ENCODE measurements at places on chromosomes 7 and 10.

DNA sequence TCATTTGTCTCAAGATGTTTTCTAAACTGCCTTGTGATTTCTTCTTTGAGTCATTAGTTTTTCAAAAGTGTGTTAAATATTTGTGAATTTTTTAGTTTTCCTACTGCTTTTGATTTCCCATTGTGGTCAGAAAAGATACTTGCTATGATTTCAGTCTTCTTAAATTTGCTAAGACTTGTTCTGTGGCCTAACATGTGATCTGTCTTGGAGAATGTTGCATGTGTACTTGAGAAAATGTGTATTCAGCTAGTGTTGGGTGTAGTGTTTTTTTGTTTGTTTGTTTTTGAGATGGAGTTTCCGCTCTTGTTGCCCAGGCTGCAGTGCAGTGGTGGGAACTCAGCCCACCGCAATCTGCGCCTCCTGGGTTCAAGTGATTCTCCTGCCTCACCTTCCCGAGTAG is 28.6 kb downstream of the BMPR1A start:
- no peak for DNase-seq

- DNase-seq: peak; percentile 28
These were observed 51.2 kb upstream of the GTF2I start for GRCh38 chr7:74606101-74606908.

DNA sequence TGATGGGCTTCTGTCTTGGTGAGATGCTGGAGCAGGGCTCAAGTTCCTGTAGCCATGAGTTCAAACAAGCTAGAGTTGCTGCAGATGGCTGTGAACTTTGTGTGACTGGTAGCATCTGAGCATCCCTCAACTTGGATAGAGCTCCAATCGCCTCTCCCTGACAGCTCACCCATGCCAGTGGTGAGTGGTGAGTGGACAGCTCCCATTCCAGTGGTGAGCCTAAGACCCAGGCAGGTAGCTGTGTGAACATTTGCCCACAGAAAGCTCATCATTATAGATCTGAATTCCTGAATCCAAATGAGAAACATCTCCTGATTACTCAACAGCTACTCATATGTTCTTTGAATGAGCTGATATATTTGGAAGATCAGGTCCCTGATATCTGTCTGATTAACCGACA is 25.3 kb downstream of the STEAP1B start:
- no peak for DNase-seq

DNA sequence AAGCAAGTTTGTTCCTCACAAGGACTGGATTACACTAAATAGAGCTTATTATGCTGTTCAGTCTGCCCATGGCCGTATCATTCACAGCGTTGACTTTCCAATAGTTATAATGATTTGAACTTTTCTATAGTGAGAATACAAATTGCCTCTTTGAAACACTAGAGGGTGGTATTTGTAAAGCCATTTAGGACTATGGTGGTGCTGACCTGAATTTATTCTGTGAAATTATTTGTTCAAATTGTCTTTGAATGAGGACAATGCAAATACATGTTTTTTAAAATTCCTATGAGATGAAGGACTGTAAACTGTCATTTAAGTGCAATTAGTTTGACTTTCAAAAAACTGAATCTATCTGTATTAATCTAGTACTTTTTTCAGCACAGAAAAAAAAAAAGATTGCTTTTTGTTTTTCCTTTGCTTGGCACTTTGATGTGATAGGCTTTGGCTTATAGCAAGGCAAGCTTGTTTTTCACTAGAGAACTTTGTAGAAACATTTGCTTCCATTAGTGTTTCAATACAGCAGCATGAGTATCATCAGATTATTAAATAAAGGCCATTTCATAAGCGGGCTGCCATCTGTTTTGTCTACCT is 122.7 kb upstream of the TMEM229A start:
- no peak for DNase-seq

DNA sequence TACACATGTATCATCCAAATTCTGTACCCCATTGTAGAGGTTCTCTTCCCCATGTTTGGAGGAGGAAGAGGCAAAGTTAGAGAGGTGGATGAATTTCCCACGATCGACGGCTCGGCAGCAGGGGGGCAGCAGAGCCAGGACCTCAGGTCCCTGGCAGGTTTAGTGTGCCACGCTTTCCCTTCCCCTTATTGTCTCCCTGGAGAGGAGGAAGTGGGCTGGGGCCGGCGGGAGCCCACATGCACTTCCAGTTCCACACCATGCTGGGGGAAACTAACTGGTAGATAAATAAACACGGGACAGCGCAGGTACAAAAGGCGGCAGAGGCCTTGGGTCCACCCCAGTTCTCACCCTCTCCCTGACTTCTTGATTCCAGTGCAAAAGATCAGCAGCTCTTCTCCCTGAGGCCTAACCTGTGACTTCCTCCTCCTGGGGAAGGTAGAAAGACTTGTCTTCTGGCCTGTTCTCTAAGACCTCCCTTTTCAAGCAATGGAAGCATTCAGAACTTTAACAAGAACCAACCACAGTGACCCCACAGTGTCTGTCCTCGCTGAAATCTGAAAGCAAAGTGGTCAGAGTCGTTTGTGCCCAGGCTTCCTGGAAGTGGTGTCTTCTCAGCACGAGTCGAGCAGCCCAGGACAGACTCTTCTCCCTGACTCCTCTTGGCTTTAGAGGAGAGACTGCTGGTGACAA is 30.5 kb upstream of the SRGN start:
- DNase-seq: no peak

- no peak for DNase-seq
These were observed 491.9 kb downstream of the PARD3 start for GRCh38 chr10:34323192-34323591.

DNA sequence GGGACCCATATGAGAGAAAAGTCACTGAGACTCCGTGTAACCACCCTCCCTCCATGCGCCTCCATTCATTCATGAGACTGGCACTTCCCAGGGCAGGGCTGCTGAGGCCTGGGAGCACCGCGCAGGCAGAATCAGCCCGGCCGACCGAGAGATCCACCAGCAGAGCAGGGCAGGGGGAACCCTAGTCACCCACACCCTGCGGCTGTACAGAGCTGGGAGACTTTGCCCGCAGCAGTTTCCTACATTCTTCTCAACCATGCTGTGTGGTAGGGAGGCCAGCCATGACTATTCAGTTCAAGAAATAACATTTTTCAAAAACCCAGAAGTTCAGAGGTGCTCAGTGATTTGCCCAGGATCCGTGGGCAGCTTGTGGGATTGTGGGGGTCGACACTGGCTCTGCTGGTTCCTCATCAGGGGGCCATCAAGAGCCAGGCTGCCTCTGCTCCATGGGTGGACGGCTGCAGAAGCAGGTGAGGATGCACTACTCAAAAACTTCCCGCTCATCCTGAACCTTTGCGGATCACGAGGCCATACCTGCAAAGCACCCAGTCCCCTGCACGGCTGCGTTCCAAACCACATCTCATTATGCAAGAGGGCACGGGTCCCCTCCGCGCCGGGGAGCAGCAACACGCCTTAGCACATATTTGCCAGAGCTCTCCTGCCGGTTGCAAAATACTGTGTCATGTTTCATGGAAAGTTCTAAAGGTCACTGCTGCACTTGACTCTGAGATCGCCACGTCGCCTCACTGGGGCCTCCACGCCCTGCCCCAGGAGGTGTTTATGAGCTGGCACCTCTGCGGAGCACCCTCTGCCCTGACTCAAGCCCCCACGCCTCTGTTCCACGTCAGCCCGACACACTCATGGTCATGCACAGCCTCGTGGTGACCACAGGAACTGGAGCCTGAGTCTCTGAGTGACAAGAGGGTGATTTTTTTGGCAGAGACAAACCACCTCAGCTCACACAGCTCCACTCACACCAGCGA is 132.0 kb downstream of the PRKAG2 start:
- no peak for DNase-seq

- DNase-seq: no peak
These were observed 11.5 kb downstream of the FOXL3 start for GRCh38 chr7:301291-302053.

GRCh38 chr7:37833107-37833817 is 15.1 kb upstream of the NME8 start:
- DNase-seq: peak; percentile 23

GRCh38 chr10:130027716-130028464 is 63.8 kb upstream of the EBF3 start:
- no peak for DNase-seq

DNA sequence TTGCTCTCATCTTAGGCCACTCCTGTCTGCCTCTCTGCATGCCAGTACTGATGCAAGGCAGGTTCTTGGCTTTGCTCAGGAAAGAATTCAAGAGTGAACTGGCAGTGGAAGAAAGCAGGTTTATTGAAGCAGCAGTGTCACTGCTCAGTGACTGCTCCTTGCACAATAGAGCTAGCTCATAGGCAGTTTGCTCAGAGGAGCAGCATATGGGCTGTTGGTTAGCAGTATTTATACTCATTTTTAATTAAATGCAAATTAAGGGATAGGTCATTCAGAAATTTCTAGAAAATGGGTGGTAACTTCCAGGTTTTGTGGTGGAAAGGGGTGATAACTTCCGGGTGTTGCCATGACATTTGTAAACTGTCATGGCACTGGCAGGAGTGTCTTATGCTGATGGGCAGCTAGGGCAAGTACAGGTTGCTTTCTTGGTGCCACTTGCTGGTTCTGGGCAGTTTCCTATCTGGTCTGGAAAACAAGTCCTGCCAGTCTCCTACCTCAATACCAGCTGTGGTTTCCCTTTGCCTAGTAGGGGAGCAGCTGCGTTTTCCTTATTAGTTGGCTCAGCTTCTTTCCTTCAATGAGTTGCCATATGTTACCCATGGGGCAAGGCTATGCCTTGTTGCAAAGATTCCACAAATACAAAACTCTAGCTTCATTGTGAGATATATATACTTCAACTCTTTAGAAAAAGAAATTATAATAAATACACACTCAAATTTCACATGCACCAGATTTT is 64.8 kb upstream of the CALD1 start:
- DNase-seq: no peak

DNA sequence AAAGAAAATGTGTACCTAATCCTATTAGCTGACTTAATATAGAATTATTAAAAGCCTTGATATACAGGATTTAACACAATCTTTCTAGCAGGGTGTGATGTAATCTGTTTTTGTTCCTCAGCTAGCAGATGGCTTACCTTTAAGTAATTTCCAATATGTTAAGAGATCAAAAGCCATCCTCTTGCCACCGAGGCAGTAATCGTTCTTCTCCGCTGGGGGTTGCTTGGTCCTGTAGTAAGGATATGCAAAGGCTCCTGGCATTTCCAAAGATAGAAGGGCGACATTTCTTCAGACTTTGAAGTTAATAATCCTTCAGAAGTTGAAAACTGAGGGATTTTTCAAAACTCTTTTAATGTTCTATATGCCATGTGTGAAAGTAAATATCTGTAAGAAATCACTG is 156.4 kb downstream of the FZD1 start:
- no peak for DNase-seq

DNA sequence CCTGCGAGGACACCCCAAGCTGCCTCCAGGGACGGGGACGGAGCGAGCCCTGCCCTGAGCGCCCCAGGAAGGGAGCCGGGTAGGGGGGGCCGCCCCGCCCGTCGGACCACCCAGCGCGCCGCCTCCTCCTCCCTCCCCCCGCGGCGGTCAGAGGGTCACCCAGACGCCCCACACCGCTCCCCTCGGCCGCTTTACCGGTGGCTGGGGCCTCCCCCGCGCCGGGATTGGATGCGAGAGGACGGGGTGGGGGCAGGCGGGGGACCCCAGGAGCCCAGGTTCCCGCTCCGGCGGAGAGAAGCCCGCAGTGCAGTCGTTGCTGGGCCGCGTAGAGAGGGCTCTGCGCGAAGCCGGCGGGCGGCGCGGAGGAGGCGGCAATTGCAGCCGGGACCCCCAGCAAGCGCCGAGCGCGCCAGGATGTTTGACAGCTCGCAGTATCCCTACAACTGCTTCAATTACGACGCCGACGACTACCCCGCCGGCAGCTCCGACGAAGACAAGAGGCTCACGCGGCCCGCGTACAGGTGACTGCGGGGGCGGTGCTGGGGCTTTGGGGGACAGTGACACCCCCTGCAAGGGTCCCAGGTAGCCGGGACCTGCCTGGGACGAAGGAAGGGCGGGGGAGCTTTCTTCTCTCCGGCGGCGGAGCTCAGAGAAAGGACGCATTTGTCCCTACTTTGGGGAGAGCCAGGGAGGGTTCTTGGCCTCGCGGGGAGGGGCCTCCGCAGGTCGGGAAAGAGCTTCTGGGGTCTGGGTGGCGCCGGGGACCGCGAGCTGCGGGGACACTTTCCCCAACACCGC is at the start of gene FOXL3:
Gene FOXL3 (plus strand): TSS at position 415 of the 798 bp plus-strand sequence. CDS start 0 bp downstream, at position 415.
- no peak for DNase-seq

DNA sequence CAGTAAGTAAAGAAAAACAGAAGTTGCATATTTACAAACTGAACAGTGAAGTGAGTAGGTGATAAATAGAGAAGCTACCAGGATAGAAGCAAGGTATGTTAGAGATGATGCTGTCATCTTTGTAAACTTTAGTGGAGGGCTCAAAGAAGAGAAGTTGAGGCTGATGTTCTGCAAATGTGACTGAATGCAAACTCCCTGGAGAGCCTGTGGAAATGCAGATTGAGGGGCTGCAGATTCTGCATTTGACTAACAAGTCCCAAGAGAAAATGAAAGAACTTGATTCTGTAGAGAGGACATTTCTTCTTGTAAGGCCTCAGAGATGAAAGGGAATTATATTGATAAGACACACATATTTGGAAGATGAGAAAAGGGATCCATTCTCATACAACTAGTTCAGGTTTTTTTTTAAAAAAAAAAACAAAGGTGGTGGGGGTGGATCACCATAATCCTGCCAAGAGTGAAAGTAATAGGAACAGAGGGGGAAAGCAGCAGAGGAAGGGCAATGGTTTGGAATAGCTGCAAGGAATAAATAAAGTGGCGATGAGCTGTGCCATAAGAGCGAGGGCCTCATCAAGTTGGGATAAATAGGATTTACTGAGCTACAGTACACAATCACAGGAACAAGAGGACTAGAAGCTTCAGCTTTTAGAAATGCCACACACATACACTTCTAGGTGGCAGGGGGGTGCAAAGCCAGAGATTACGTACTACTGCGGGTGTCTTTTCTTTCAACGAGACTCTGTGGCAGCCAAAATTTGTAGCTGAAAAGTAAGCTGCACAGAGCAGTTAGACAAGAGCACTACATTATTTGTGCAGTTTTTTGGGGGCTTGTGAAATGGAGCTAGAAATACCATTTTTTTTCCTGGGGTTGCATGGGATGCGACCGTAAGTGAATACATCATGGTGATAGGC is 778.5 kb downstream of the NRG3 start:
- DNase-seq: no peak

- no peak for DNase-seq
These were observed 45.6 kb upstream of the SCIN start for GRCh38 chr7:12524794-12525386.

- no peak for DNase-seq
These were observed 78.4 kb upstream of the CAMK2B start for GRCh38 chr7:44403775-44404174.

DNA sequence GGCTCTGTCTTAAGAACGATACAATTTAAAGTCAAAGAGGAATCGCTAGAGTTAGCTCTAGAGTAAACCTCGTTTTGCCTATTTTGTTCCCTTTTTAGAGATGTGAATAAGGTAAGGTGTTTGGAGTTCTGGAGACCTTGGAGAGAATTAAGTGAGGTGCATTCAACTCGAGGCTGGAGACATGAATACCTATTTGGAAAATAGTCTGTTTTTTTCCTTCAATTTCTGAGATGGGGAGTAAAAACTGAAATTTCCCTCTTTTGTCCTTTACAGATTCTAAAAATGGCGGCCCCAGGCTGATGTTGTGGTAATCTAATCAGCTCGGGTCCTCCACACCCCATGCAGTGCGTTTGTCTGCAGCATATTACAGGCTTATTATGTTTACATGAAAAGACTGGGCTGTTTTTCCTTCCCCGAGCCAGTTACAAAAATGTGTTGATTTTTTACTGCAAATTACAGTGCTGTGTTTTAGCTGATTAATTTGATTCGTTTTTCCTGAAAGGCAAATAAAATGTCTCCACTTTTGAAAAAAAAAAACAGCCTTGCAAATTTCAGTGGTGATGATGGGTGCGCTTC is 1.5 kb downstream of the KMT2E start:
- DNase-seq: no peak

GRCh38 chr10:101769541-101770180 is 6.3 kb downstream of the FGF8 start:
- DNase-seq: no peak

Measured in stimulated activated CD4-positive, alpha-beta T cell treated with anti-CD3 and anti-CD28 coated beads, Interleukin-12 subunit alpha, Interleukin-12 subunit beta, amount 100 ng/mL, for 48 hours (primary cell).